ENCODE measurements at places on chromosomes 2 and 18.

- no peak for DNase-seq
These were observed 40.8 kb downstream of the MTERF4 start for GRCh38 chr2:241061275-241061674.

- no peak for DNase-seq
These were observed 12.7 kb downstream of the CYTIP start for GRCh38 chr2:157431176-157431575.

DNA sequence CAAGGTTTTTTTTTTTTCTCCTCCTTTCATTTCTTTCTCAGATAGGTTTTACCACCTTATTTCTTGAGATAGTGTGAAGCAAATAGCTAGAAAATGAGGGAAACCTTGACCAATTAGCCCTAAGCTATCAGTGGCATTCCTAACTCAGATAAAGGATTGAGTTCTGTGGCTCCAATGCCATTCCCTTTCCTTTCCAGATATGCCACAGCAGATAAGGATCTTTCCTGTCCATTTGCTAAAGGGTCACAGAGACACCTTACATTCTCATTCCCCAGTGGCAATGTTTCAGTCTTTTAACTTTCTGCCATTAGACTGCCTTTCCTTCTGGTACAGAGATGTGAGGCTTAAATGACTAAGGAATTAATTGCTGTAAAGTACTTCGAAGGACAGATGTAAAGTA is 81.7 kb downstream of the MGAT5 start:
- DNase-seq: no peak

DNA sequence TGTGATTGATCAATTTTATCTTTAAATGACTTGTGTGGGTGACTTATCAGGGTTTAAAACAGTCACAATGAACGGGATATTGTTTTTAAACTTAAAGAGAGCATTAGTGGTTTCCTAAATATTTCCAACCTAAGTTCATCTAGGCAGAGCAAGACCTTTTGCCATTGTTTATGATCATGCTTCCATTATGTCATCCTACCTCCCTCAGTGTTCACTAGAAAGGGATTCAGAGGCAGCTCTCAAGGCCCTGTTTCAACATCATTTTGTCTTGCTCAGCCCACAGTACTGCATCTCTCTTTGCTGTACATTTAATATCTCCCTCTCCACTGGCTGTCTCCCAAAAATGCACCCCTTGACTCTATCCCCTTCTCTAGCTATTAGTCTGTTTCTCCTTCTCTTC is 21.5 kb upstream of the PELI1 start:
- no peak for DNase-seq

- DNase-seq: no peak
These were observed 100.5 kb upstream of the LMAN1 start for GRCh38 chr18:59459369-59460071.

- DNase-seq: no peak
These were observed 222.9 kb downstream of the EIPR1 start for GRCh38 chr2:3154700-3155099.
